NCI-H345 (cell line): ENCODE measurements at places on chromosomes 2 and 18.

- no peak for DNase-seq
Observed at GRCh38 chr18:56353663-56354260, 284.6 kb downstream of the TXNL1 start.

DNA sequence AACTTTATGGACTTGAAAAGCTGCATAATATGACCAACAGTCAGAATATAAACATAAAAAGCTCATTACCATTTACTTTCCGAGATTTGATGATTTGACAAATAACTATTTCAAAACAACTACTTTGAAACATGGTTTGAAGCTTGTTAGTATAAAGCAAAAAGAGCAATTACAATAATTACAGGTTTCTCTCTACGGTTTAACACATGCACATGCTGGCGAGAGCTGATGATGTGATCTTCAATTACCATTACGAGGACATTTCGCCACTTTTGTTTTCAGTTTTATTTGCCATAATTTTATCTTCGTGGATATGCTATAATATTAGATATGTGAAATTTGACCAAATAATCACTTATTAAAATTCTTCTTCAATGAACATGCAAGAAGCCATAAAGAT is 270.1 kb downstream of the TCF4 start:
- no peak for DNase-seq

DNA sequence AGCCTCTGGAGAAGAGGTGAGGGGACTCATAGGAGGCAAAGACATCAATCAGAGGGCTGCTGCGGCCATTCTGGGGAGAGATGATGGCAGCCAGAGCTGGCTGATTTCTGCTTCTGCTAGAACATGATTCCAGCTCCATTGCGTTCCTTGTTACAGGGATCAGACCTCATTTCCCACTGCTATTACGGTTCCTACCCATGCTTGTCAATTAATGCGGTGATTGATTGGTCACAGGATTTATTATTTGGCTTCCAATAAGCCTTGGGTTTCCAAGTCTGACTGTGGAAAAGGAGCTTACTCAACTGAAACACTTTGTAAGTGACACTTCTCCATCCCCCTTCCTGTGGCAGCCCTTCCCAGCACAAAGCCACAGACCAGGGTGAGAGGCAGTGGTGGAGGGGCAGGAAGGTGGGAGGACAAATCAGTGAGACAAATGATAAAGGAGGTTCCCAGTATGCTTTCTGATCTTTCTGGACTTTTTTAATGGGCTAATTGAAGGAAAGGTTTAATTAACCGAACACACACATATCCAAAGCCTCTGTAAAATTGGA is 26.8 kb upstream of the CTLA4 start:
- DNase-seq, result no peak

DNA sequence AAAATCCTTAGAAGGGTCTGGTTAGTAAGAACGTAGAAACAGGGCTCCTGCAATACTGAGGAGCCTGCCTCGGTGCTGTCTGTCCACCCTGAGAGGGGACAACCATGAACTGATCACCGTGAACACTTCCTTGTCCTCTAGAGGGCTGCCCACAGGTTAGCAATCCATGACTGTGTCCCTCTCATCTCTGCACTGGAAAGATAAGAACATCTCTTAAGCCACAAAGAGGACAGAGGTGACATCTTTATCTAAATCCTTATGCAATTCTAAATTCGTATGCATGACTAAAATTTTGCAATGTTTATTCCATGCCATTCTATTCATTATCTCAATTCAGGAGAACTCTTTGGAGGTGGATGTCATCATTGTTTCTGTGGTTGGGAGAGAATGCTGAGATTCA is 12.8 kb downstream of the EFR3B start:
- DNase-seq, result no peak

DNA sequence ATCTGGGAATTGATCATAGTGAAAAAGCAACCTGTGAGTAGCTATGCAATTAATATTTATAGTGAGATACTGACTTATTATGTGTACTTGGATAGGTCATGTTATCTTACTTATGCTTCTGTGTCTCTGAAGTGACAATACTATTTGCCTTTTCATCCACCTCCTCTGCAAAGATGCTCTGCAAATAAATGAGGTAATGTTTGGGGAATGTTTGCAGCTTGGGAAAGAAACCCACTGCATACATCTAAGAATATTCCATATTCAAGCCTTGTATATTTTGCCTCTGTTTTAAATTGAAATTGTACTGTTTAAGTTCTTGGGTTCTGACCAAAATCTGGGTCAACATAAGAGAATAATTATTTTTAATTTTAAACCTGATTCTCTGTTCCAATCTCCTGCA is 217.4 kb upstream of the DTNA start:
- DNase-seq, result peak; percentile 59

DNA sequence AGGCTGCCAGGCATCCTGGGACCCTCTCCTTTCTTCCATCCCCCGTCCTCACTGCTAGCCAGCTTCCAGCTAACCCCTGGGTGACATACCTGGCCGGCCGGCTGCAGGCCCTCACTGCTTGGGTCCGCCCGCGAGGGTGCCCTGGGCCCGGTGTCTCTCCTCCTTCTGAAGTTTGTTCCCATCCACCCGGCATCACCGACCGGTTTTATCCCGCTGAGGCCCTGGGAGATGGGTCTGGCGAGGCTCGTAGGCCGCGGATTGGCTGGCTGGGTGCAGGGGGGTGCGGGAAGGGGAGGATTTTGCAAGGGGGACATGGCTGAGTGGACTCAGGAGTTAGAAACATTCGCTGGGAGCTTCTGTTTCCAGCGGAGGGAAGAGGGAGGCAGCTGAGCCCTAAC is at the start of gene PAX8:
TSS of gene PAX8 (minus strand) at position 180 of the 398 bp plus-strand sequence. CDS start 527 bp downstream, outside the sequence.
- no peak for DNase-seq
